ENCODE measurements at places on chromosomes 6 and 20. TPM values are rescaled to one million over a fixed set of nuclear protein-coding genes. Genes with fewer than 3 reads are reported as not detected.
A peak's percentile ranks its signal among the peaks of the same experiment; 100 is the strongest.

- peak; percentile 77 for DNase-seq
Measured at GRCh38 chr20:4925842-4926530, 75.3 kb downstream of the SLC23A2 start.

- no peak for DNase-seq
Measured at GRCh38 chr6:7144872-7145584, 37.3 kb downstream of the RREB1 start.

- peak; percentile 76 for DNase-seq
Measured at GRCh38 chr20:47258745-47259695, 97.5 kb downstream of the ZMYND8 start.

The DEFB124 gene
- total RNA-seq, result 1.8 TPM

DNA sequence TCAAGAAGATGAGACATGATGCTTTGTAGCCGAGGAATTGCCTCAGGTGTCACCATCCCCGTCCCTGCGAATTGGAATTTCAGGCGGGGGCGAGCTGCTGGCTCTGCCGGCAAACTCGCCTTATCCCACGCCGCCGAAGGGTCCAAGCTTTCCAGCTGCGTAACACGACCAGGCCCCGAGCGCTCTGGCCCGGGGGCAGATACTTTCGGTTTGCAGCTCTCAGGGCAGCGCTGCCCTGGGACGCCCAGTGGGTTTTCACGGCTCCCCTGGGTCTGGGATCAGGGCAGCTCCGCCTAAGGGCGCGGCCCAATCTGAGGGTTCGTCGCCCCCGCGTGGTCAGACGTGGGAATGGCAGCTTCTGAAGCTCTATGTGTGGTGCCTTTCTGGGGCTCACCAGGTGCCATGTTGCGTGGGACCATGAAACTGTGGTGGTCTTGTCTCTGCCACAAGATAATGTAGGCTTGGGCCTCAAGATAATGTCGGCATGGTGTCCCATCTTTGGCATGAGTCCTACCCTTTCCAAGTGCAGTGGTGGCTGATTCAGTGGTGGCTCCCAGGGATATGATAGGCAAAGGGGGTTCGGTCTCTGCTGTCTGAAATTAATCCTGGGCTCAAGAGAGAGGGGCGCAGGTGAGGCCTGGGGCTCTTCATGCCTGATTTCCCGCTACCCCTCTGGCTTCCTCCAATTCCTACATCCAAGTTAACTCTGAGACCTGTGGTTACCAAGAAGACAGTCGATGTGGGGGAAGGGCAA lies 21.0 kb downstream of the PIGT start:
- peak; percentile 93 for DNase-seq

- no peak for DNase-seq
Measured at GRCh38 chr6:134190883-134191282, 127.0 kb downstream of the SGK1 start.

- DNase-seq, result peak; percentile 69
Measured at GRCh38 chr20:35497780-35498189, 31.7 kb downstream of the C20orf173 start.

DNA sequence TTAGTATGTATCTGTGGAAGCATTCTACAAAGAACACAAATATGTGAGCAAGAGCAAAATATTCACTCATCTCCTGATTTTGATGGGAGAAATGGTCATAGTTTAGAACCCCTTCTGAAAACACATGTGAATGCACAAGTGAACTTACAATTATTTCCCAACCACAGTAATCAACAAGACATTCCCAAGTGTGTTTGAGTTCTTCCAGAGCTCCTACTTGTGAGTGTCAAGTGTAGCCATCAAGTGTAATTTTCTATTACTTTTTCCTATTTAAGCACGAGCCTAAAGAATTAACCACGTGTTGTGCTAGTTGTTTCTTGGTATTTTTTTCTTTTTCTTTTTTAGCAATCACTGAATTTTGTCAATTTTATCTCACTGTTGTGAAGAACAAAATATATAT lies 402.3 kb downstream of the NKAIN2 start:
- no peak for DNase-seq

The SLC35D3 gene
- not detected for total RNA-seq

GRCh38 chr20:34954904-34955230 lies 739 bp downstream of the GSS start:
- DNase-seq, result no peak

The SYTL3 gene
- 2.5 TPM for total RNA-seq

DNA sequence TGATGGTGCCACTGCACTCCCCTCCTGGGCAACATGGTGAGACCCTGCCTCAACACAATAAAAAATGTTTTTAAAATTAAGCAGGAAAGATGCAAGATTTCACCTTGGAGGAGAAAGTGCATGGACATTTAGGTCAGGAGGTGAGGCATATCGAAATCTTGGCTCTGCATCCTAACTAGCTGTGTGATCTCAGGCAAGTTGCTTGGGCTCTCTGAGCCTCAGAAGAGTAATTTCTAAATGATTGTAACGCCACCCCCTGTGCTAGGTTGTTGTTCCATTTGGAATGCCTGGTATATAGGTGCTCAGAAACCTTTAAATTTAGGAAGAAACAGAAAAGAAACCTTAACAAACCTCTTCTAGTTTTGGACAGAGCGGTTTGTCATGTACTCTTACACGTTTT lies 35.9 kb upstream of the C20orf144 start:
- DNase-seq, result no peak

The CASS4 gene
- total RNA-seq, result 2.4 TPM

The OVOL2 gene
- not detected for total RNA-seq

GRCh38 chr6:103722683-103723082 lies 1137.0 kb downstream of the HACE1 start:
- no peak for DNase-seq

- no peak for DNase-seq
Measured at GRCh38 chr6:85865420-85866369, 223.0 kb upstream of the SYNCRIP start.

The PLA2G7 gene
- total RNA-seq, result 5.9 TPM

GRCh38 chr20:33606118-33606771 lies 55.9 kb upstream of the C20orf144 start:
- no peak for DNase-seq

The CLIC5 gene
- 42.6 TPM for total RNA-seq

GRCh38 chr6:122077603-122078002 lies 321.8 kb upstream of the HSF2 start:
- no peak for DNase-seq

The WFDC10B gene
- total RNA-seq, result not detected

DNA sequence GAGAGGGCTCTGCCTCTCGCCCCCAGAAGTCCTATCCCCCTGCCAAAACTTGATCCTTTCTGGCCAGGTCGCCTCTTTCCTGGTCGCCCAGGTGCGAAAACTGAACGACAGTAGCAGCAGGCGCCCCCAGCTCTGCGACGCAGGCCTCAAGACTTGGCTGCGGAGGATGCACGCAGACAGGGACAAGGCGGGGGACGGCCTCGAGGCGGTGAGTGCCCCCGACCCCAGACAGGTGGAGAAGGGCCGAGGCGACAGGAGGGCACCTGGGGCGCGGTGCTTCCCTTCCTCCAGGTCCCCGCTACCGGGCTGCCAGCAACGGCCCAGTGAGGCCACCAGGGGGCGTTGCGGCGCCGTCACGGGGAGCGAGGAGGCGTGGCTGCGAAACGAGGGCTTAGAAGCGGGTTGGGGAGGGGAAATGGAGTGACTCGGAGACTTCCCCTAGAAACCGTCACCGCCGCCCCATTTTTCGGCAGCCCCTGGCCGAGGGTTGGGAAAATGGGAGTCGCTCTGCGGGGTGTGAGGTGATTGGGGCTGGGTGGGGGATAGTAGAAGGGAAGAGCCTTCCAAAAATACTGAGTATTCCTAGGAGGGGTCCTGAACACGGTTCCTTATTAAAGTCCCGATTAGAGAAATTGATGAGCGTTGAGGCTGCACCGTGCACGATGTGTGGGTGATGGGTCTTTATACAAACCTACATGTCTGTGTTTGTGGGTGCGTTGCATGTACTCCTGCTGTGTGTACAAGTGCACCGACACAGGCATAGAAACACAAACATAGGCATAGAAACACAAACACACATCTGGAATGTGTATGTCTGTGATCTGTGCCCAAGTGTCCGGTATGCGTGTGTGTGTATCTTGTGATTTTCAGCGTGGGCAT lies 44.6 kb downstream of the ARHGAP40 start:
- peak; percentile 83 for DNase-seq

The CST4 gene
- total RNA-seq, result not detected

- DNase-seq, result no peak
Measured at GRCh38 chr6:130029163-130029562, 10.8 kb downstream of the L3MBTL3 start.

The PKIB gene
- 2.2 TPM for total RNA-seq

DNA sequence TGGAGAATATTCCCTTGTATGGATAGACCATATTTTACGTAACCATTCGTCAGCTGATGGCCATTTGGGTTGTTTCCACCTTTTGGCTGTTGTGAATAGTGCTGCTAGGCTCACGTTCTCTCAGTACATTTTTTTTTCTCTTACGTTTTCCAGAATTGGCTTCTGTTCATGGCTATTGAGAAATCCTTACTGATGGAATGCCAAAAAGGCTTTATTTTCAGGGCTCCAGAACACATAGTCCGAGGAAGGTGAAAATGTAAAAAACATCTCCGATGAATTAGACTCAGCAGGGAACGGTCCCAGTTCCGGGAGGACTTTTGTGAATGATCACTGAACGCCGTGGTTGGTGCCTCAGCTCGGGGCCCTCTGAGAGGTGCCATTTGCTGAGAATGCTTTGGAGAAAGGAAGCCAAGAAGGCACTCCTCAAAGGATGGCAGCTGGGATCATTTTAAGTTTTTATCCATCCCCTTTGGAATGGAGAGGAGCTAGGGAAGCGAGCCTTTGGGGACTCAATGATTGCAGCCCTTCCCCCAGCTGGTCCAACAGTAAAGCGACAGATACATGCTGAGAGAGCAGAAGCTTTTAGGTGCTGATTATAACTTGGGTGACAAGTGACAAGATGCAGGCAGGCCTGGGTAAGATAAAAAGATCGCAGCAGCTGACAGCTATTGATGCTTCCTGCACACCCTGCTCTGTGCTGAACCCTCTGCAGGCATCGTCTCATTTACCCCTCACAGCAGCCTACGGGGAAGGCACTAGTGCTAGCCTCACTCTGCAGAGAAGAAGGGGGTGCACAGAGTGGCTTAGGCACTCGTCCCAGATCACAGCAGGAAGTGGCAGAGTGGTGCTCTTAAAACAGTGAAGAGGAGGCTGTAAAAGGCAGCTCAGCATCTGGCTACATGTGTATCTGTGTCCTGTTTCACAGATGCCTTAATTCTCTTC lies 133.4 kb upstream of the KCNG1 start:
- DNase-seq, result no peak

The C4B gene
- 392 TPM for total RNA-seq

- DNase-seq, result no peak
Measured at GRCh38 chr6:44256775-44257024, 628 bp downstream of the SLC35B2 start.

GRCh38 chr6:49565855-49566254 lies 15.4 kb downstream of the C6orf141 start:
- DNase-seq, result no peak

DNA sequence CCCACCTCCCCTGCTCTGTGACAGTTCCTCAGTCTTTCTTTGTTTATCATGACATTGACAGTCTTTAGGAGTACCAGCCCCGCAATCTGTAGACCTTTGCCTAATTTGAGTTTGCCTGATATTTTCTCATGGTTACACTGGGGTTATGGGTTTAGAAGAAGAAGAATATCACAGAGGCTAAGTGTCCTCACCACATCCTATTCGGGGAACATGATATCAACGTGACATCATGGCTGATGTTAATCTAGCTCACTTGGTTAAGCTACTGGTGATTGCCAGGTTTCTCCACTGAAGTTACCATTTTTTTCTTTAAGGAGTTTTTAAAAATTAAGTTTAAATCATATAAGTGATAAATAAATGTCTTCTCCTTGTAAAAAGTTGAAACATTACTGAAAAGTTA lies 127.5 kb downstream of the CEP57L1 start:
- DNase-seq, result no peak

GRCh38 chr6:156344491-156344890 lies 432.7 kb upstream of the ARID1B start:
- no peak for DNase-seq

- no peak for DNase-seq
Measured at GRCh38 chr6:160069050-160069454, 52.6 kb upstream of the SLC22A1 start.

- DNase-seq, result no peak
Measured at GRCh38 chr20:17721802-17722486, 22.2 kb downstream of the BANF2 start.

- DNase-seq, result no peak
Measured at GRCh38 chr20:52103913-52104545, 87.5 kb downstream of the ZFP64 start.

GRCh38 chr6:24991810-24992467 lies 56.2 kb upstream of the RIPOR2 start:
- no peak for DNase-seq

- DNase-seq, result peak; percentile 79
Measured at GRCh38 chr6:21587961-21588480, 5.5 kb upstream of the SOX4 start.

All from sciatic nerve (tissue), 2 donors.